Esophagus squamous epithelium (tissue), 5 donors: ENCODE measurements at places on chromosomes 1 and 21.

- no peak for DNase-seq
Observed at GRCh38 chr1:16413191-16413590, 24.0 kb downstream of the SPATA21 start.

GRCh38 chr1:21496886-21497285, 12.3 kb upstream of the ALPL start:
- DNase-seq: no peak

- no peak for DNase-seq
Observed at GRCh38 chr1:207603777-207604176, 41.2 kb upstream of the CR1L start.

GRCh38 chr21:35780983-35781382, 279.3 kb downstream of the SETD4 start:
- DNase-seq: no peak

DNA sequence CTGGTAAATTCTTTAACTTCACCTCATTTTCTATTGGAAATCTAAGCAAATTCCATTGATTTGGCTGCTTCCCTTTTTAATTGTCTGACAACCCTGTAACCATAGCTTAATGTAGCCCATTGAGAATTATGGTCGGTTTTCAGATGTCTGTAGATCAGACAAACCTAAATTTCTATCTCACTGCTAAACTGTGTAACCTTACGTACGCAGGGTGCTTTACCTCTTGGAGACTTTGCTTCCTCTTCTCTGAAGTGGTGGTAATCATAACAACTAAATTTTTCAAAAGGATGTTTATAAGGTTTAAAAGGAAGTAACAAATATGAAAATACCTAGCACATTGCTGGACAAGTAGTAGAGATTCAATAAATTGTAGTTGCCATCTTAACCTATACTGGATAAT, 25.9 kb downstream of the IFNAR1 start:
- DNase-seq: no peak

DNA sequence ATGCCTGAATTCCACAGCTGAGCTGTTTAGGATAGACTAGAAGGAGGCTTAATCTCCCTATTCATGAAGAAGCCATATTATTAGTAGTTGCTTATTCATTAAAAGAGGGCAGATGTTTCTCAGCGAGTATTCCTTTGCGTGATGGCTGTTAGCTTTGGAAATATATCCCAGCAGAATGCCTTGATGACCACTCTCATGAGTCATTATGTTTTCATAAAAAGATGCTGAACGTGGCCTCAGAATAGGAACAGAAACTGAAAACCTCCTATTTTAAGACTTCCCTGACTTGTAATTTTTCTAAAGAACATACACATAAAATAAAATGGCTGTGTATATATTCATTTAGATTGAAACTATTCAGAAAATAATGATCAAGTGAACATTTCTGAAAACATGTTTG, 9.6 kb upstream of the PLA2G4A start:
- no peak for DNase-seq

GRCh38 chr1:65759516-65759915, 33.2 kb upstream of the PDE4B start:
- DNase-seq: no peak

GRCh38 chr1:5884110-5884509, 108.1 kb downstream of the NPHP4 start:
- no peak for DNase-seq

DNA sequence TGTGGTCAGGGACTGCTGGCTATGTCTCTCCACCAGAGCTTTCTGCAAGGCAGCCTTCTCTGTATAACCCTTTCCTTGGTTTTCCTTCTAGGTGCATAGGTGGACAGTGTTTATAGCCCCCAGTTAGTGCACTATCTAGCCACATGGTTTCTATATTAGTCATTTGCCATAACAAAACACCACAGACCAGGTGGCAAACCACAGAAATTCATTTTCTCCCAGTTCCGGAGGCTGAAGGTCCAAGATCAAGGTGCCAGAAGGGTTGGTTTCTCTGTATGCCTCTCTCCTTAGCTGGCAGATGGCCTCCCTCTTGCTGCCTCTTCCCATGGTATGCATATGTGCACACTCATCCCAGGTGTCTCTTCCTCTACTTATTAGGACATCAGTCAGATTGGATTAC, 106.4 kb downstream of the KAZN start:
- no peak for DNase-seq

DNA sequence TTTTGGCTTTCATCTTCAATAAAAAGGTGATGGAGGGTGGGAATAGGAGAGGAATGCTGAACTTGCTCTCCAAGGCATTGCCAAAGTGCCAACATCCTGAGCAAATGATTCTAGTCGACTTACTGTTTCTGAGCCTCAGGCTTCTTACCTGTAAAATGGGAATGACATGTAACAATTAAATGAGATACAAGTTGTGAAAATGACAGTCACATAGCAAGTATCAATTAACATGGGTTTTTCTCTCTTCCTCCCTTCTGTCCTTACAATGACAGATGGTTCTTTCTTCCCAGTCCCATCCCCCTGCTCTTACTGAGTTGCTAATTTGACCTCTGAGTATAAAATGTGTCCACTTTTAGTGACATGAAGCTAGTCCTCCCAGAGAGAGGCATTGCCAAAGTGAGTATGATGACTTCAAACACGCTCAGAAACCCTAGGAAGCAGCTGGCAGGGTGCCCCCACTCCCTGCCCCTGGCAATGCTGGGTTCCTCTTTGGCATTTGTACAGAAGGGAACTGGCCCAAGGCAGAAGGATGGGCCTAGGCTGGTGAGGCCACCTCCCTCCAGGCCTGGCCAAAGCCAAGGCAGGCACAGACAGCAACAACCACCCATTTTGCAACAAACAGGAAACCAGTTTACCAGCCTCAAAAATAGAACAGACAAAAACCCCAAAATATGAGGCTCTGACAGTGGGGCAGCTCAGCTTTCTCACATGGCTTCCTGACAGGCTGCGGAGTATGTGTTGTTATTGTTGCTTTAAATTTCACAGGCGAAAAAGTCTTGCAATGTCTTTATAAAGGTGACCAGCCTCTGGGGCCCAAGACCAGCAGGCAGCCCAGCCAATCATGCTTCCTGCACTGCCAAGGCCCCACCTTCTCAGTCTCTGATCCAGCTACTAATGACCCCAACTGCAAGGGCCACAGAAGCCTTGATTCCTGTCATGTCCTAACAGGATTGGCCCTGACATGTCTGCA, 115.9 kb downstream of the HIVEP3 start:
- DNase-seq: no peak

GRCh38 chr21:45161038-45161945, 86.9 kb downstream of the ADARB1 start:
- DNase-seq: no peak

GRCh38 chr1:3590139-3590763, 21.1 kb downstream of the MEGF6 start:
- DNase-seq: no peak

GRCh38 chr1:231781892-231782291, 155.3 kb downstream of the DISC1 start:
- no peak for DNase-seq

DNA sequence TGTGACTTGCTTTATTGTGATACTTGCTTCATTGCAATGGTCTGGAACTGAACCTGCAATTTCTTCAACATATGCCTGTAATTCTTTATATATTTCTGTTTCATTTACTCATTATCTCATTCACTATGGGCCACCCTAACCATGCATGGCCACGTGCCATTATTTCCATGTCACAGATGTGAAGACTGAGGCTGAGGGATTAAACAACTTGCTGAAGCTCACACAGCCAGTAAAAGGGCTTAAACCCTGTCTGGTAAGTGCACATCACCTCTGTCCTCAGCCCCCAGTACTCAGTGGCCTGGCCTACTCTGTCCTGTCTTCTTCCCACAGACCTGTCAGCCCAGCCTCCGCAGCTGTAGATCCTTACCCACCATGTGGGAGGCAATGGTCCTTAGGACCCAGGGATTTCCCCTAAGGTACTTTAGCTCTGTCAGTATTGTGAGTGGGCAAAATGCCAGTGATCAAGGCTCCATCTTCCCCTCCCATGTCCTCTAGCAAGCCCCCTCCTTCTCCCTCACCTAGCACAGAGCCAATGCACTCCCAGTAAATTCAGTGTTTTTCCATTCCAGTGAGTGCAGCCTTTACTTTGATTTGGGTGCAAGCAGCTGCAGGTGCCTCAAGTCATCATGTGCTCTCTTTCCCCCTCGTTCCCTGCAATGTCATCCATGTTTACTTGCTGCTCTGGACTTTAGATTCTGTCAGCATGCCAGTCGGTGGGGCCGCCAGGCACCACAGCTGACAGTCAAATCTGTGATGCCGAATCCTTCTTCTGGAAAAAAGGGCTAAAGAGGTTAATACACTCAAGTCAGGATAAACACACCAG, 228.2 kb upstream of the PROX1 start:
- DNase-seq: no peak

GRCh38 chr1:154418062-154418921, 13.1 kb downstream of the IL6R start:
- DNase-seq: no peak

DNA sequence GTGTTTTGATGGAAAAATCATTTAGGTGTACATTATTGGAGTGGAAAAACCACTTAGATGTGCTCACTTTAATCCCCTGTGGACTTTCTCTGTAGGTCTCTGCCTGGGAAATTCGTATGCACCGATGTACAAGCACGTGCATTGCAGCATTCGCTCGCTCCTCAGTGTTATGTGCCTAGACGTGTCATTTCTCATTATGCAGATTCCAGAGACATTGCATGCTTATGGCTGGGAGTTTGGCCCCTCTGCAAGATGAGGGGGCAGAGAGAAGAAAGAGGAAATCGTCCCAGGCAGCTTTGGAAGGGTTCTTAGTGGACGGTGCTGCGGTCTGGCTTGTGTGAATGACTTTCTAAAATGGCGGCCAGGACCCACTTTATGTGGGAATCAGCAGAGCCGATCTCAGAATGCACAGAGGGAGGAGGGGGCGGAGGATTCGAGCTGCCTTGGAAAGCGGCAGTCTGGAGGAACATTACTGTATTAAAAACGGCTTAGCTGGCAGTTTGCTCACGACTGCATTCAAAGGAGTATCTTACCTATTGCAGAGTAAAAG, 2.3 kb downstream of the SPEN start:
- no peak for DNase-seq

- no peak for DNase-seq
Observed at GRCh38 chr1:229640455-229640854, 14.4 kb downstream of the URB2 start.

- DNase-seq: no peak
Observed at GRCh38 chr1:41322835-41323234, 38.4 kb upstream of the FOXO6 start.

GRCh38 chr1:217153361-217153760, 430.1 kb upstream of the ESRRG start:
- DNase-seq: no peak

GRCh38 chr21:29002442-29003144, 9.9 kb upstream of the LTN1 start:
- DNase-seq: peak; percentile 75

DNA sequence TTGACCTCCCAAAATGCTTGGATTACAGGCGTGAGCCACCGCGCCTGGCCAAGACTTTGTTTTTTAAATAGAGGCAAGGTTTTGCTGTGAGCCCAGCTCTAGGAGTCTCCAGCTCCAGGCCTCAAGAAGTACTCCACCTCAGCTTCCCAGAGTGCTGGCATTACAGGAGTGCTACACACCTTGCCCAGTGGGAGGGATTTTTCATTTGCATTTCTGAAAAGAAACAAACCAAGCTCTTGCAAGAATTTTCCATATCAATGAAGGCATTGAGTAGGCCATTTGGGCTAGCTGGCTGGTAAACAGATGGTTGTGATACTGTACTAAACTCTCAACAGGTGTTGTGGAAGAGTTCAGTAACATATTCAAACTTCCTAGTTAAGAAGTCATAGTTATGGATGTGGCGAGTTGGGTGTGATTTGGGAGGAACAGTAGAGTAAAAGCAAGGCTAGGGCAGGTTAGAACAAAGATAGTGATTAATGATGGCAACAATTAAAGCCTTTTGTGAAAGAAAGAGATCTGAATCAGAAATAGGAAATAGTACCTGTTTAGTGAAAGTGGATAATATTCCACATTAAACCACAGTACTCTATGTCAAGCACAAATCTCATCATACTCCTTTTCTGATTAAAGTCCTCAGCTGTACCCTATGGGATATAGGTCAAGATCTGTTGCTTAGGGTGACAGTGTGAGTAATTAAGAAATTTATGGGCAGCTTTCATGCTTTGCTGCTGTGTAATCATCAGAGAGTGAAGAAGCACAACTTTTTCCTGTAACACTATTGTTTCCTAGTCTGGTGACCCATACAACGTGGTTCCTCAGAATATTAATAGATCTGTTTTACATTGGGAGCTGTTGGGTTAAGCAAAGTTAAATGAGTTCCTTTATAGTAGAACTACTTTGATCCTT, 10.7 kb downstream of the AKIRIN1 start:
- no peak for DNase-seq

DNA sequence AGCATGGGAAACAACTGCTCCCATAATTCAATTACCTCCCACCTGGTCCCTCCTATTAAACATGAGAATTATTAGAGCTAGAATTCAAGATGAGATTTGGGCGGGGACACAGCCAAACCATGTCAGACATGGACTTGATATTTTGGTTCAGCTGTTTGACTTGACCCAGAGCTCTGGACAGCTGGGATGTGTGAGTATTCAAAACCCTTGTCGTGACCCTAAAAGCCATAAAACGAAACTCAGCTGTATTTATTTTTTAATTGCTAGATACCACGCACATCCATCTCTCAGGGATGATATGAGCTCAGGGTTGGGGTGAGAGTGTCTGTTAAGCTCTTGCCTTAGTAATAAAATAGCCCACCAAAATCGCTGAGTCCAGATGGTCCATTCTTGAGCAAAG, 45.4 kb downstream of the RCSD1 start:
- no peak for DNase-seq

GRCh38 chr1:181104790-181105133, 16.3 kb downstream of the IER5 start:
- DNase-seq: no peak

DNA sequence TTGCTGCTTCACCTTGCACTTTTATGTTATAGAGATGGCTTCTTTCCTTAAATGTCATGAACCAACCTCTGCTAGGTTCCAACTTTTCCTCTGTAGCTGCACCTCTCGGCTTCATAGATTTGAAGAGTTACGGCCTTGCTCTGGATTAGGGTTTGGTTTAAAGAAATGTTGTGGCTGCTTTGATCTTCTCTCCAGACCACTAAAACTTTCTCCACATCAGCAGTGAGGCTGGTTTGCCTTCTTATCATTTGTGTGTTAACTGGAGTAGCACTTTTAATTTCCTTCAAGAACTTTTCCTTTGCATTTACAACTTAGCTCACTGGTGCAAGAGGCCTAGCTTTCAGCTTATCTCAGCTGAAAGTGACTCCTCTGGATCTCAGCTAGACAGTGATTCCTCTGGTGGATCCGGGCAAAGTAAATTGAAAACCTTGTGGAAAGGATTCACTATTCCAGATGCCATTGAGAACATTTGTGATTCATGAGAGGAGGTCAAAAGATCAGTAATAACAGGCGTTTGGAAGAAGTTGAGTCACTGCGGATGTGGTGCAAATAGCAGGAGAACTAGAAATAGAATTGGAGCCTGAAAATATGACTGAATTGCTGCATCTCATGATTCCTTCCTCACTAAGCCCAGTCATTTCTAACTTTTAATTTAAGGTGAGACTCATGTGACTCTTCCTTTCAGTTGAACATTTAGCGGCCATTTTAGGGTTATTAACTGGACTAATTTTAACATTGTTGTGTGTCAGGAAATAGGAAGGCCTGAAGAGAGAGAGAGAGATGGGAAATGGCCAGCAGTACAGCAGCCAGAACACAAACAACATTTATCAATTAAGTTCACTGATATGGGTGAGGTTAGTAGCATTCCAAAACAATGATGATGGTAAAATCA, 16.2 kb upstream of the RGS1 start:
- DNase-seq: no peak
